Fibroblast of skin of left biceps (primary cell): ENCODE measurements at places on chromosomes 1 and 21.

- no peak for DNase-seq
These were observed 17.9 kb downstream of the ELAPOR1 start for GRCh38 chr1:109131800-109132199.

GRCh38 chr1:2893473-2894120 is 92.1 kb upstream of the TTC34 start:
- no peak for DNase-seq

DNA sequence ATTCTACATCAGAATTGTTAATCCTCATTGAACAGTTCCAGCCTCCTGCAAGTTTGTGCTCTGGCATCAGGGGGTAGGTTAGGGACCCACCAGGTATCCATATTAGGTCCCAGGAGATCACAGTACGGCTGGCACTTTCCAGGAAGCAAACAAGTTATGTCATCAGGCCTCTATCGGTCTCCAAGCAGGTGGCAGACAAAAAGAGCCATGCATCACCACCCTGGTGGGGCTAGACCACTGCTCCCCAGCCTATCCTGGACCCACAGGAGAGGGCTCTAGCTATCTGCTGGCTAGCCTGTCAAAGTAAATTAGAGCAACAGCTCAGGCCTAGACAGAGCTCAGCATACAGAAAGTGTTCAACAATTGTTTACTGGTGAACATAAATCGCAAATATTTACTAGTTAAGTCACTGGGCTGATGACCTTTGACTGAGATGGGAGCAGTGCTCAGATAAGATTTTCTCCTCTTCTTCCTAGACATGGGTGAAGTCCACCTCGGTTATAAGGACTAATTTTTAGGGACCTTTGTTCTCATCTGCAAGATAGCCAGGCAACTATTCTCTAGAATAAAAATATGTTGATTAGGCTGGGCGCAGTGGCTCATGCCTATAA is 6.4 kb downstream of the NUAK2 start:
- no peak for DNase-seq

GRCh38 chr1:226882631-226883409 is 12.4 kb downstream of the PSEN2 start:
- DNase-seq: no peak

DNA sequence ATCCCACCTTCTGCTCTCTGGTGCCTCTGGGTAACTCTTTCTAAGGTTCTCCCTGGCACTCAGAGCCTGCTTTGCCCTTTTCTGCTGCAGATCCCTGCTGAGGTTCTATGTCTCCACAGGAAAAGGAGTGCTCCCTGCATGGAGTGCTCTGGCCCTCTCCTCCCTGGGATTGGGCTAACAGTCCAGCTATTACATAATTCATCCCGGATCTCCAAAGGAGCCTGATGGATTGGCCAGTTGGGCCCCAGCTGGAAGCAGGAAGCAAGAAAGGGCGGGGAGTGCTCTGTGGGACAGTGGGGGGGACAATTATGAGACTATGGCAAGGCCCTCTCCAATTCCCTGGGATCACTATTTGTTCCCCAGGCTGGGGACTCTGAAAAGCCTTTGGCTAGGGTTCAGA is 51.9 kb upstream of the GOLT1A start:
- DNase-seq: no peak

DNA sequence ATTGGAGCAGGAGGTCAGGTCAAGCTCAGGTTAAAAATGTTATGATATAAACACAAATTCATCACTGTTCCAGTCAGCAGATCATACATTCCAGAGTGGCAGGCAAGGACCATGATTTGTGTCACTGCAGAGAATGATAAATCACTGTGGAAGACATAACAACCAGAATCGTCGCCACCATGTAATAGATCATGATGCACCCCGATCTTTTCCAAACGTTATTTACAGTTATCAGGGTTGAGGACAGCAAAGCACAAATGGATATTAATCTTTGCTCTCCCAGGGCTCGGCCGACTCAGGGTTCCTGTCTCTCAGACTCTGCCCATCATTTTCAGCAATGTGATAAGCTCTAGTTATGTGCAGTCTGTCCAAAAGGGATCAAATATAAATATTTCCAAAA is 122.7 kb downstream of the ZBTB18 start:
- DNase-seq: peak; percentile 62

GRCh38 chr1:235275223-235275622 is 52.8 kb downstream of the ARID4B start:
- DNase-seq: no peak

DNA sequence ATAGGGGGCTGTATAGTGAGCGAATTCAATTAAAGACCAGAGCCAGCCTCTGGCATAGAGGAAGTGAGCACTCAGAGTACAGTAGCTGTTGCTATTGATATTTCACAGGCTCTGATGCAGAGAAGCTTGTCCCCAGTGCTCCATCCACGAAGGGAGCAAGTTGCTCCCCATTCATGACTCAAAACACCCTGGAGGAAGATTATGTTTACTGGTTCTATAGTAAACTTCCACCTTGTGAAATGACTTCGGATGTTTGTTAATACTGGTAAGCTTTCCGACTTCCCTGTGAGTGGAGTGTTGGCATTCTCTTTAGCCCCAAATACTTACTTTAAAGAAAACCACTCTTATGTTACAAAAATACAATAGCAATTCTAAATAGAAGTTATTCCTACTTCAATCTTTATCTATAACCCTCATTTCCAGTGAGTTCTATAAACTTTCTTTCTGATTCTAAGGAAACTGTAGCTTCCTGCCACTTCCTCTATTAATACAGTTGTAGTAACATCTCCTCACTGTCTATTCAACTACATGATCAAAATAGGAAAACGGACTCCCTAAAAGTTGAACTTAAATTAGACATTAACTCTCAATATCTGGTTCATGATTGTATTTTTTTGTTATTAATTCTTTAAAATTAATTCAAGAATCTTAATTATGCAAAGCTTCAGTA is 46.4 kb downstream of the ZNF281 start:
- no peak for DNase-seq

- DNase-seq: no peak
These were observed 30.5 kb downstream of the DEGS1 start for GRCh38 chr1:224213438-224214119.

- DNase-seq: no peak
These were observed 338.1 kb downstream of the SEC16B start for GRCh38 chr1:177631770-177632169.

GRCh38 chr1:30084909-30085571 is 638.3 kb downstream of the MATN1 start:
- DNase-seq: no peak

GRCh38 chr1:50155541-50155940 is 46.8 kb downstream of the ELAVL4 start:
- DNase-seq: no peak

DNA sequence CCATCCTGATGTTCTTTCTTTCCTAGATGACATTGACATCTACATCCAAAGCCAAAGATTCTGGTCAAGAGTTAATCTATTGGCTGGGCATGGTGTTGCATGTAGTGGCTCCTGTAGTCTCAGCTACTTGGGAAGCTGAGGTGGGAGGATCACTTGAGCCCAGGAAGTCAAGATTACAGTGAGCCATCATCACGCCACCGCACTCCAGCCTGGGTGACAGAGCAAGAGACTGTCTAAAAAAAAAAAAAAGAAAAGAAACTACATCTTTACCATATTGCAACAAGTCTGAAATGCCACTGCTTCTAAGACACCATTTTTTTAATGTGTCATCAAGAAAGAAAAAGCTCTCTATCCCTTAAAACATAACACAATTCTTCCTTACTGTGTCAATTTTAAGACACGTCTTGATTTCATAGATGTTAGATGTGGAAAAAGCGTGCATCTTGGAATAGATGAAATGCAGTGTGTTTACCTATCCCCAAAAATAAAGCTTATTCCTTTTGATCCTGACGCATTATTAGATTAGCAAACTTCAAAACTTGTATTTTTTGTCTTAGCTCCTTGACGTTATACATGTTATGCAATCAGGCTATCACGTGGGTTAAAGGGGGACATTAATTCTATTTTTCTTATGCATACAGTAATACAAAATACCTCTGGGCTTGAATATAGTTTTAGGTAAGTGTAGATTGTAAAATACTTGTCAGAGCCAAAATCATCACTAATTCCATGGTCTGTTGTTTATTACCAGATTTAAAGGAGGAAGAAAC is 46.3 kb downstream of the ELAPOR1 start:
- DNase-seq: no peak

DNA sequence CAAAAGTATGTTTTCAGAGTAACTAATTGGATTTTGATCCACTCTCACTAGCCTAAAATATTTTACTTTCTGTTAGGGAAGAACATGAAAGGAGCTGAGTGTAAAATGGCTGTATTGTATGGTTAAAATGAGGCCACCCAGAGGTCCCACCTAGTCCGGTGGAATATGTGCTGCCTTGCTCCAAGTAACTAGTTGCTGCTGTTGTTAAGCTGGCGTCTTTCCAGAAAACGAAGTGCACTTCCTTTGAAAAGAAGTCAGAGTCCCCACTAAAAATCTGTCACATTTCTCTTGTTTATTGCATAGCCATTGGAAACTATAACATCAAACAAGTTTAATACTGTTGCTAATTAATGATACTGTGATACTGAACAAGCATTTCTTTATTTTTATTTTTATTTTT is 3.2 kb downstream of the SLC25A33 start:
- no peak for DNase-seq

- DNase-seq: no peak
These were observed 163.0 kb downstream of the SYT2 start for GRCh38 chr1:202547215-202547614.

DNA sequence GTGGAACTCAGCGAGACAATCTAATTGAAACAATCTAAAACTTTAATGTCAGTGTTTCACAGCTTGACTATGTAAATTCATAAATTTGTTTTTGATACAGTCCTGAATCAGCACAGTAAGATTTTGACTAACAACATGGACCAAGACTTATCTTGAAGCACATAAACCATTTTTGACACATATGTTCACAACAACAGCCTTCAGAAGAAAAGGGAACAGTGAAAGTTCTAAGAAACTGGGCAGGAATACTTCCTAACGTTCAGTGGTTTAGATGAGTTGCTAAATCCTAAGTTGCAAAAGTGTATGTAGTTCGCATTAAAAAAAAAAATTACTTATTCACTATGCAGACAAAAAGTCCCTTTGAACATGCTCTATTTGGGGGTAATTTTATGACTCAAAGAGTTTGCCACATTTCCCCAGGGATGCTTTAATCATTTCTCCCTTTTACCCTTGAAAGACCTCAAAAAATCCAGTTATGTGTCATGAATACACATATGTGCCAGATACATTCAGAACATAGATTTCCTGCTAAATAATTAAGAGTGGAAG is 120.2 kb downstream of the MRPL39 start:
- peak; percentile 78 for DNase-seq

- DNase-seq: no peak
These were observed 41.6 kb downstream of the CD58 start for GRCh38 chr1:116529199-116529631.

- DNase-seq: no peak
These were observed 17.3 kb downstream of the ENAH start for GRCh38 chr1:225635649-225636048.

GRCh38 chr1:117825414-117825813 is 104.0 kb downstream of the GDAP2 start:
- no peak for DNase-seq

GRCh38 chr1:115089420-115090185 is at the start of gene TSPAN2:
Gene TSPAN2, minus strand, starts transcription at chr1:115089503. Its CDS starts 71 bp downstream, at chr1:115089432.
- no peak for DNase-seq

GRCh38 chr1:151197863-151198253 is 494 bp upstream of the PIP5K1A start:
- DNase-seq: no peak
